MM.1S (cell line): ENCODE measurements at places on chromosomes 11 and 22.
A peak's percentile ranks its signal among the peaks of the same experiment; 100 is the strongest.

DNA sequence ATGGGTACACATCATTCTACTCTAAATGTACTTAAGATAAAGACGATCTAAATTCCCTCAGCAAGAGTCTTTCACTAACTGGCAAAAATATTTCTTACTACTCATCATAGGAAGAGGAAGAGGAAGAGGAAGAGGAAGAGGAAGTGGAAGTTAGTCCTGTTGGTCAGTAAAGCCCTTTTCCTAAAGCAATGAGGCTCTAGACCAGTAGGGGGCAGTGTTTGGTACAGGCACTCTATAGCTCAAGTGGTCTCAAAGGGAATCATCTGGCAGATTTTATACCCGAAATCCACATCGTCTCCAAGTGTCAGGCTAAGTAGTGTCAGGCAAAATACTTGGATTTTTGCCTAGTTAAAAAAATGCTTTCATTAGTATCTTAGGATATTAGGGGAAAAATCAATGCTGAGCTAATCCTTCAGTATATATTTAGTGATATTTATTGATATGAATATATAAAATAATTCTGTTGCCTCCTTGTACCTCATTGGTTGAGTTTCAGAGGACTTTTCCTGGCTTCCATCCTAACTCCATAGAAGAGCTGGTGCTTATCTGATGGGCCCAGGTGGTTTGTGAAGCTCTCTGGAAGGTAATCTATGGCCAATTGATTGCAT is 7.7 kb downstream of the BLID start:
- H3K4me1 ChIP-seq = no peaks in the 10 kb centered on the region
- no peaks in the 10 kb centered on the region for H3K36me3 ChIP-seq
- no peak overlapping the region for H3K27ac ChIP-seq
- peak; percentile 21 for DNase-seq
- no peak overlapping the region for H3K4me3 ChIP-seq
- H3K27me3 ChIP-seq = no peaks in the 10 kb centered on the region

DNA sequence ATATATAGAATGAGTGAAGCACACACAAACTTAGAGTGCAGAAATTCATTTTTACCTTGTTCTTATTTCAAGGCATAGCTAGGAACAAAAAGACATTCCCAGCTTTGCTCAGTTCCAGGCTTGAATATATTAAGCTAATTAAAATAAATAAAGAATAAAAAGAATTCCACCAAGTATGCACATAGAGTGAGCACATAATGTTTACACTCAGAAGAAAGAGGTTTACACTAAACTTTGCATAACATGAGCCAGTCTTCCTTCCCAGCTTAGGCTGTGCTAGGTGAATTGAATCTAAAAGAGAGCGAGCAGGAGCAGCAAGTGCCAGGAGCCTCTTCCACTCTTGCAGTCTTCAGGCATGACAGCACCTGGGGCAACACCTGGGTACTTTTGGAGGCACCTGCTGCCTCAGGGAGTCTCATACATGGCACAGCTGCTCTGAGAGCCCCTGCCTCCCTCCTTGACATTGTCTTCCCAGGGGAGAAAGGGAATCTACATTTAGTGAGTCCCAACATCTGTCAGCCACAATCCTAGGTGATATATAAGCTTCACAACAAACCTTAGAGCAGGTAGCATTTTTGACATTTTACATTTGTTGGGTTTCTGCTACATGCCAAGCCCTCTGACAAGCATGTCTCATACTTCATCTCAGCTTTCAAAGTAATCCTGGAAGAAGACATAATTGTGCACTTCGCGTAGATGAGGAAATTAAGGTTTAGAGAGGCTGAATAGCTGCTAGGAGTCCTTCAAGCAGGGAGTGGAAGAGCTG is 732.7 kb upstream of the TENM4 start:
- H3K4me3 ChIP-seq = no peak overlapping the region
- H3K4me1 ChIP-seq = peaks cover 5% of the 10 kb centered on the region
- no peak overlapping the region for H3K27ac ChIP-seq

DNA sequence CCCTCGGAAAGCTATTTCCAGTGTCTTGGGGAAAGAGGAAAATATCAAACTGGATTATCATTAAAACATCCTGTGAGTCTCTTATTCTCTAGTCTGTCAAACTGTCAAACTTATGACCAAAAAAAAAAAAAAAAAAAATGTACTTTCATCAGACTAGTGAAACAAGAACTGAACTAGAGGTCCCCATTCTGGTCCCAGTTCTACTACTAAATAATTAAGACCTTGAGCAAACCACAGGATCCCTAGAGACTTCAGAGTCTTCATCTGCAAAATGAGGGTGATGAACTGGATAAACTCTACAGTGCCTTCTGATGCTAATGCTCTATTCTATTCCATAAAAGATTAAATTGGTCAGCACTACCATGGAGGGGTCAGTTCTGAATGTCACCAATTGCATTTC is 105.8 kb downstream of the SERGEF start:
- no peak overlapping the region for H3K27ac ChIP-seq
- DNase-seq = no peak
- no peak overlapping the region for H3K4me3 ChIP-seq
- no peaks in the 10 kb centered on the region for H3K4me1 ChIP-seq
- no peaks in the 10 kb centered on the region for H3K36me3 ChIP-seq

DNA sequence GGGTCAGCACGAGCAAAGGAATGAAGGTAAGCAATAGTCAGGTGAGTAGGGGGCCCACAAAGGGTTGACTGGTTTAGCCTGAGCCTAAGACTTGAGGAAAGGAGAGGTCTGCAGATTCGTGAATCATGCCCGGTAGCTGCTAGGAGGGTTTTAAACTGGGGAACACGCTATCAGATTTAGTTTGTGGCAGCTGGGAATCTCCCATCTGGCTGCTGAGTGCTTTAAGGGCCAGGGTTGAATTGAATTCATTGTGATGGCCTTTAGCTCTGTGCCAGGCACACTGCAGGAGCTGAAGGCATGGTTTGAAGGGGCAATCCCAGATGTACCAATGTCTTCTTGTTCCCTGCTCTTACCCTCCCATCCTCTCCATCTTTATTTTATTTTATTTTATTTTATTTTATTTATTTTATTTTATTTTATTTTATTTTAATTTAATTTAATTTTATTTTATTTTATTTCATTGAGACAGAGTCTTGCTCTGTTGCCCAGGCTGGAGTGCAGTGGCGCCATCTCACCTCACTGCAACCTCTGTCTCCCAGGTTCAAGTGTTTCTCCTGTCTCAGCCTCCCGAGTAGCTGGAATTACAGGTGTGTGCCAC is 1.9 kb upstream of the NECTIN1 start:
- DNase-seq = no peak
- H3K4me1 ChIP-seq = 0 out of 2 replicates have a peak, but pooled peaks cover 7% of the 10 kb centered on the region
- H3K27ac ChIP-seq = no peak overlapping the region
- H3K27me3 ChIP-seq = peaks cover 5% of the 10 kb centered on the region

DNA sequence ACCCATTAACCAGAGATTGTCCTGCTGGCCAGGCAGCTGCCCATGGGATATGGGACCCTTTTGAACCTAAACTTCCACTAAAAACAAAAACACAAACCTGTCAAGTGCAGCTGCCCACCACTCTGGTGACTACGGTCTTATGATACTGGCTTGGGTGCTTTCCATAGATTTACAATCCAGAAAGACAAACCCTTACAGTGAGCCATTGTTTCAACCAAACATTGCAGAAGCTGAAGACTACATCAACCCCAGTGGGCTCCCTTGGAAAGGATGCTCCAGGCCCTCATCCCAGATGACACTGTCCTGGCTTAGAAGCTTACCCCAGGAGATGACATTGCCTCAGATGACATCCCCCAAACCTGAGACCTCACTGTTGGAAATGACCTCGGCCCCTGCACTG is 56.9 kb upstream of the WNT11 start:
- H3K27ac ChIP-seq = no peak overlapping the region
- DNase-seq = no peak
- no peaks in the 10 kb centered on the region for H3K36me3 ChIP-seq
- no peaks in the 10 kb centered on the region for H3K4me1 ChIP-seq
- no peaks in the 10 kb centered on the region; the same call in 1 of the 2 replicates for H3K27me3 ChIP-seq
- H3K4me3 ChIP-seq = no peak overlapping the region

DNA sequence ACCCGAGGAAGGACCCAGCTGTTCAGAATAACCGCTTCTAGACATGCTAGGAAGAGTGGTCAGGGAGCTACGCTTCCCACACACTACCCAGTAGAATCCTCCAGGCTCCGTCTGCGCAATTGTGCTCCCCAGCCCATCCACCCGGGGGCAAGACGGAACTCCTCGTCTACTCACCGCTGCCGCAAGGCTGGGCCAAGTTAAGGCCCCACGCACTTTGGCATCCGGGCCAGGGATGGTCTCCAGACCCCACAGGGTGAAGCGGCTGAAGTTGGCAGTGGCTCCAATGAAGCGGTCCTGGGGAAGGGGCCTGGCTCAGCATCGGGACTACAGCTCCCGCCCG is 757 bp downstream of the RNASEH2C start:
- peak overlapping the region; percentile 70; the same call in 1 of the 2 replicates for H3K27ac ChIP-seq
- H3K4me1 ChIP-seq = peaks cover 9% of the 10 kb centered on the region
- peak; percentile 42 for DNase-seq

GRCh38 chr11:74684661-74685060 is 46.6 kb downstream of the CHRDL2 start:
- no peak for DNase-seq
- H3K36me3 ChIP-seq = no peaks in the 10 kb centered on the region
- no peak overlapping the region for H3K27ac ChIP-seq
- no peak overlapping the region for H3K4me3 ChIP-seq

DNA sequence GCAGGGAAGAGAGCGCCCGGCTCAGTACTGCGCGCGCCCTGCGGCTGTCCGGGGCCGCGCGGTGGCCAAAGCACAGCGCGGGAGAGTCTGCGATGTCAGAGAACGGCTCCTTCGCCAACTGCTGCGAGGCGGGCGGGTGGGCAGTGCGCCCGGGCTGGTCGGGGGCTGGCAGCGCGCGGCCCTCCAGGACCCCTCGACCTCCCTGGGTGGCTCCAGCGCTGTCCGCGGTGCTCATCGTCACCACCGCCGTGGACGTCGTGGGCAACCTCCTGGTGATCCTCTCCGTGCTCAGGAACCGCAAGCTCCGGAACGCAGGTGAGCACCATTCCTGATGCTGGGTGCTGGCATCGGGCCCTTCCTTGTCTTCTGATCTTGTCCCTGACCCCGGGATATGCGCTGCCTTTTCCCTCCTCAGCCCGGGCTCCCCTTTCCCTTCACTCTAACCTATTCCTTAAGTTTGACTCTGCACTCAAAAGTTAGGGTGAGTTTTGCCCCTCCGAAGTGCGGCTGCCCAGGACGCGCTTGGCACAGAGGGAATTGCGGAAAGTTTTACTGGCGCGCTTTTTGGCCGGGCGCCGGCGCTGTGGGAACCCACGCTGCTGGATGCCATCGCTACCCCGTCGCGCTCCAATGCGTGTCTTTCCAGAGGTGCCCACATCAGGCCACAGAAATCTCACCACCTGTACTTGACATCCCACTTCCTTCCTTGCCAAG is at the start of gene MTNR1B:
TSS of gene MTNR1B (plus strand) at position 18 of the 714 bp plus-strand sequence. CDS start at position 93, 75 bp downstream.
- H3K4me3 ChIP-seq = no peak within 1 kb of the TSS
- H3K27me3 ChIP-seq = no peaks in the 10 kb centered on the region
- H3K4me1 ChIP-seq = no peaks in the 10 kb centered on the region
- no peak within 1 kb of the TSS for H3K27ac ChIP-seq
- no peak for DNase-seq

DNA sequence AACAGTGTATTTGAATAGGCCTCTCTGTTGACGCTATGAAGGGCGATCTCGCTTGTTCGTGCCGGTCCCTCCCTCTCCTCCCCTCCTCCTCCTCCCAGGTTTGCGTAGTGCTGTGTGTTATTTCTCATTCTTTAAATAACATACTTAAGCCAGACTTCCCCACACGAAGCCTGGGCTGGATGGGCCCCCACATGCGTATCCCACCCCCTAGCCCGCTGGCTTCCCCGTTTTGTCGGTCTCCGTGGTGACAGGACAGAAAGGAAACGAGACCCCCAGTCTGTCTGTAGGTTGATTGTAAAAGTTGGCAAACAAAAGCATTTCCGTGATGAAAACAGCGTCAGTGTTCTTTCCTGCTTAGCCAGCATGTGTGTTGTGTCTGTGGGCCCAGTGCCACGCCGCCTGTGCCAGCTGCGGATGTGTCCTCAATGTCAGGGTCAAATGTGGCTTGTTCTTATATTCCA is 27.3 kb downstream of the FAM118A start:
- no peak overlapping the region for H3K4me3 ChIP-seq
- H3K27me3 ChIP-seq = no peaks in the 10 kb centered on the region
- H3K27ac ChIP-seq = no peak overlapping the region
- no peak for DNase-seq

- DNase-seq = no peak
- no peaks in the 10 kb centered on the region for H3K36me3 ChIP-seq
- H3K4me1 ChIP-seq = 0 out of 2 replicates have a peak, but pooled peaks cover 4% of the 10 kb centered on the region
- no peak overlapping the region for H3K27ac ChIP-seq
- no peak overlapping the region for H3K4me3 ChIP-seq
- H3K27me3 ChIP-seq = peaks cover 19% of the 10 kb centered on the region
Observed at GRCh38 chr22:24953384-24954113, 1.0 kb downstream of the KIAA1671 start.

DNA sequence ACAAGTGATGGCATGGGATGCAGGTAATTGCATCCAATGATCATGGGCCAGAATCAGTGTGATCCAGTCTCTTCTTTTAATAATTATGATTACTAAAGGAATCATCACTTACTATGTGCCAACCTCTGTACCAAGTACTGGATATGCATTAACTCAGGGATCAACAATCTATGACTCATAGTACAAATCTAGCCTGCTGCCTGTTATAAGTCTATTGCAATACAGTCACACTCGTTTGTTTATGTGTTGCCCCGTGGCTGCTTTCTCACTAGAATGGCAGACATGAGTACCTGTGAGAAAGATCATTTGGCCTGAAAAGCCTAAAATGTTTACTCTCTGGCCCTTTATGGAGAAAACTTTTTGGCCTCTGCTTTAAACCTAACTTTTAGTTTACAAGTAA is 45.0 kb downstream of the OR6Q1 start:
- H3K4me1 ChIP-seq = no peaks in the 10 kb centered on the region
- H3K36me3 ChIP-seq = no peaks in the 10 kb centered on the region
- no peak overlapping the region for H3K27ac ChIP-seq
- DNase-seq = no peak
- no peaks in the 10 kb centered on the region for H3K27me3 ChIP-seq

- no peaks in the 10 kb centered on the region for H3K4me1 ChIP-seq
- no peak overlapping the region for H3K4me3 ChIP-seq
- no peaks in the 10 kb centered on the region for H3K27me3 ChIP-seq
- no peaks in the 10 kb centered on the region for H3K36me3 ChIP-seq
Observed at GRCh38 chr22:31248138-31248745, 36.1 kb downstream of the LIMK2 start.

DNA sequence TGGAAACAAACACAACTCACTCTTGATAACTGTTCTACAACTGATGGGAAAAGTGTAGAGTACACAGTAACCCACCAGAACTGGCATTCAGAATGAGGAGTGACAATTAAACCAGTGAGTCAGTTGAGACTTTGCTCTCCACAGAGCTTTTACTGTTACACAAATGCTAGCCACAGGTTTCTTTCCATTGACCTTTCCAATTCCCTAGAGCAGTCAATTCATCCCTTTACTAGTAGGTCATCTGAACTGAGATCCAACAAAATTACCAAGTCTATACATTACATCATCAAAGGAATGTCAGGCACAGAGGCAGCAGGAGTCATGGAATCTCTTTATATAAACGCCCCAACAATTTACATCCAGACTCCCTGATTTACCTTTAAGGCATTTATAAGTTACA is 65.9 kb downstream of the PHF21A start:
- no peak overlapping the region for H3K27ac ChIP-seq
- H3K36me3 ChIP-seq = no peaks in the 10 kb centered on the region
- H3K27me3 ChIP-seq = no peaks in the 10 kb centered on the region
- DNase-seq = no peak
